Activated CD8-positive, alpha-beta memory T cell treated with anti-CD3 and anti-CD28 coated beads for 1 hour (primary cell): ENCODE measurements at places on chromosomes 5 and 9.

DNA sequence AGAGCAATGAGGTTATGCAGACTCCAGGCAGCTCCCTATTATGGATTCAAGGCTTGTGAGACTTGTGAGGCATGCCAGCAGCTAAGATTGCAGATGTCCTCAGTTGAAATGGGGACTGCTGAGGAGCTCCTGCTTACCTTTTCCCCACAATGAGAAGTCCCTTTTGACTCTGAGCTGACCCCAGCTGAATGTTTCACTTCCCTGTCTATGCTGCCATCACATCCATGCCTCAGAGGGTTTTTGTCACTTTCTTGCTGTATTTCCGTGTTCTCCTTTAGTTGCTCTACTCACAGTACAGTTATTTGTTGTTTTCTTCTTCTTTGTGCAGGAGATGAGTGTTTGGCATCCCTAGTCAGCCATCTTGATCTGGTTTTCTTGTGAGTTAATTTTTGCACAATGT is 18.8 kb upstream of the OR2S2 start:
- no peak for DNase-seq

DNA sequence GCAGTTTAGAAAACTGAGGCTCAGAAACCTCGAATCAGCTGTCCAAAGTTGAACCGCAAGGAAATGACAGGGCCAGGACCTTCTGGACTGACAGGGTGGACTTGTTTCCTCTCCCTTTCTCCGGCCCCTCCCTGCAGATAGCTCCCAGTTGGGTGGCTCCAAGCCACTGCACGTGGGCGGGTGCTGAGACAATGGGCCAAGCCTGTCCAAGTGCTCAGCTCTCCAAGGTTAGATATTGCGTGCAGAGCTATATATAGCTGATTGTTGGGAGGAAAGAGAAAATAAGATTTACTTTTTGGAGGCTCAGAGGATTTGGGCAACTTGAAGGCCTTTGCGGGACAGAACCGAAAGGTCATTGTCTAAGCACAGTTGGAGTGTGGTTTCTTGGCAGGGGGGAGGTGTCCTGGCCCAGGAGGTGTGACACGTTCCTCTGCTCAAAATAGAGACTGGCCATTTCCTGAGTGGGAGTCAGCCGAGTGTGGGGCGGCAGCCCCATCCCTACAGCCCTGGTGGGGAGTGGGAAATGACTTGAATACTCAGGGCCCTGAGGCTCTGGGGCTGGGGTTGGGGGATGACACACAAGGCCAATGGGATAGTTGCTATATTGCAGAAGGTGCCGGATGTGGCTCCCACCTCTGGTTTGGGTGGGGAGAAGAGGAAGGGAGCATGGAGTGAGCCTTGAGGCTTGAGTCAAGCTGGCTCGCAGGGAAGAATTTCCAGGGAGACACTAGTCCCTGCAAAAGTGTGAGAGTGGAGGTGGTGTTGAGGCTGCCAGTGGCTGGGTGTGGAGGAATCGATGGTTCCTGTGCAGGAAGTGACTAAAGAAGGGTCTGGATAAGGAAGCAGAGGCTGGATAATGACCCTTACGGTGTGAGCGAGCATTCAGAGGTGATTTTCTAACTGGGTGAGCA is 44.4 kb upstream of the SMAD5 start:
- DNase-seq: no peak

DNA sequence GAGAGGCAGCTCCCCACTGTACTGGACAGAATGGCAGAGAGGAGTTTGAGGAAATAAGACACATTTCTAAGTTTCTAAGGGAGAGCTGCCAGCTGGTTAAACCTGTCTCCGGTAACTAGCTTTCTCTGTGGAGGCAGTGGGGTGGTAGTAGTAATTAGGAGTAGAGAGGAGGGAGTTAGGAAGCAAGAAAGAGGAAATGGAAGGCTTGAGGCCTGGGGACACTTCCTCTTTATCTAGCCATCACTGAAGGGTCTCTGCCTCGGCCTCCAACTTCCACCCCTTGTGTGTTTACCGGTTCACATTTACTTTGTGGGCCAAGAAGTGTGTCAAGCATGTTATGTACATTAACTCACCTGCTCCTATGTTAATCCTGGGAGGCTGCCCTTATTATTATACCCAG is 462.2 kb upstream of the DMAC1 start:
- DNase-seq: no peak

DNA sequence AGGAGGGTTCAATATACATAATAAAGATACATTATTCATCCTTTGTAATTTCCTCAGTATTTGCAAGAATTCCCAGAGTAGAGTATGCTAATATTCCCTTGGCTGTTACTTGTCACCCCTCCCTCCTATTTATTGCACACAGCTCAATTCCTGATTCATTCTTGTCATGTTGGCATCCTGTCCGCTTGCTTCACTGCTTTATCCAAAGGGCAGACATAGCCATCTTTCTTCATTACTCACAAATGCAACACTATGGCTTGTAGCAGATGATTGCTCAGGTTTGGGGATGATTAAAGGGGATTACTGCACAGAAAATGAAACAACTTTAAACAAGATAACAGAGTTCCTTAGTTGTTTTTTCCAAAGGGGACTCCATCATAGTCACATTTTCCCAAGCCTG is 1.2 kb upstream of the IL33 start:
- DNase-seq: no peak

GRCh38 chr9:122846371-122846940 is 18.1 kb upstream of the PDCL start:
- no peak for DNase-seq

- no peak for DNase-seq
Observed at GRCh38 chr9:99327667-99328066, 105.6 kb downstream of the SEC61B start.

DNA sequence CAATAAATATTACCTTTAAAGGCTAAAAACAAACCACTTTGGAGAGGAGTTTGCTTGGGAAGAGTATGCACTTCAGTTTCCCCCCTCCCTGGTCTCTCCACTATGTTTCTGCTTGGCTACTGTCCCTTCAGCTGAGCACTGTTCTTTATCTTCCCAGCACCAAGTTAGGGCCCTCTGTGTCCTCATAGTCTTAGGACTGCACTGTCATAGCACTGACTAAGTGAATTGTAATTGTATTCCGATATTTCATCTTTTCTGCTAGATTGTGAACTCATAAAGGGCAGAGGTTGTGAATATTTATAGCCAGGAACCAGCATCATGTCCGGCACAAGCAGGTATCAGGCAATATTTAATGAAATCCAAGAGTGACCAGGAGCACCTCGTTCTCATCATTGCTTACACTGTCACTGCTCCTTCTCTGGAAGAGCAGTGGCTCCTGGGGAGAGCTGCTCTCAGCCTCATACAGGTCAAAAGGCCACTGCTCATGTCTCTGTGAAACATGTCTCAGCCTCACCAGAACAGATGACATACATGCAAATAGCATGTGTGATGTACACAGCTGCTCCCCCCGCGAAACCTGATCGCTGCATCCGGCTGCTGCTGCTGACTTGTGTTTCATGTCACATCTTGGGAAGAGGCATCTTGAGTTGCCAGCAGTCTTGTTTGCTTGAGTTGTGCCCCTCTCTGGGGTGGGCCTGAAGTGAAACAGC is 279.7 kb upstream of the MSX2 start:
- no peak for DNase-seq

DNA sequence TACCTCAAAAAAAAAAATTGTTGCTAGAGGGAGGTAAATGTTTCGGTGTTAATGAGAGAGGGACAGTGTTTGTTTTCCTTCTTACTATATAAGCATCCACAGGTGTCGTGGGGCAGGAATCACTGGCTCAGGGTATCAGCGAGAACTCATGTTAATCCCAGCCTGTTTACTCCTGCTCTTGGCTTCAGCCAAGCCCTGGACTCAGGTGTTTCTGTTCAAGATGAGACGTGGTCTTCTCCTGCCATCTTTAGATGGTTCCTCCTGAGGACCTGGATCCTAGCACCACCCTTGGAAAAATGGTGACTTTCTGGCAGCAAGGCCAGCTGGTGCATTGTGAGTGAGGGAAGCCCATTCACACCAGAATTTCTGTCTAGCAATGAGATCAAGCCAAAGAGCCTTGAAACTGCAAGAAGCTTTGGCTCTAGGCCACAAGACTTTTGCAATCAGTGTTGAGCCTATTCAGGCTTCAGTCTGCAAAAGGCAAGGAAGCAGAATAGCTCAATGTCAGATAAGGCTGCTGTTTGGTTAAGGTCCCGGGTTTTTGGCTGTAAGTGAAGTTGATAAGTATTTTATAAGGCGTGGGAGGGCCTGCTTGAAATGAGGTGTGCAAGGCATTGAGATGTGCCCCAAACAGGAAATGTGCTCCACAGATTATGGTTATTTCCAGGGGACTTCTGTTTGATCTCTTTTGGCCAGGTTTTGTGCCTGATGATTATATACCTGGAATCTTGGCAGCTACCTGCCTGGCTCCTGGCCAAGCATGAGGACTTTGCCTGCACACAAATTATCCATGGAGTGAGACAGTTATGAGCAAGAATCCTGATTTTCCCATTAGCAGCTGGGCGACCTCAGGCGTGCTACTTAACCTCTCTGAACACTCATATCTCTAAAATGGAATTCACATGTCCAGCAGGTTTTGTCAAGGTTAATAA is 99.8 kb downstream of the TENT4A start:
- no peak for DNase-seq

DNA sequence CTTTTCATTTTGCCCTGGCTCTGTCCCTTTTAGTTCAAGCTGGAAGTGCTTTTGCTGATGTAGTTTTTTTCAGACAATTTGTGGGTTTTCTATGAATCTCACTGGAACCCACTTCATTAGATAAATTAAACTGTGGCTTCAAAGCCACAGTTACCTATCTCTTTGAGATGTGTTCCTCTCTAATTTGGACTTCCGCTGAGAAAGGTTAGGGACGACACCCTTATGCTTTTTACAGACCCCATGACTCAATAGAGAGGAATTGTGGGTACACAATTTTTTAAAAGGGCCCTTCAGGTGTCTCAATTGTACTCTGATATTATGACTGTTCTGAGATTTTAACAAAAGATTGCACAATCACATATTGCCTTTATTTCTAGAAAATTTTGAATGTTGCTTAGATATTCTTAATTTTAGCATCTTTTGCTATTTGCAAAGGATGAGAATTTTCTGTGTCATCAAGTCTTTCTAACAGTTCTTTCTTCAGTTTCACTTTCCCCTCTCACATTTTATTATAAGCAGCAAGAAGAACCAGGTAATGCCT is 110.6 kb downstream of the GADD45G start:
- DNase-seq: no peak

DNA sequence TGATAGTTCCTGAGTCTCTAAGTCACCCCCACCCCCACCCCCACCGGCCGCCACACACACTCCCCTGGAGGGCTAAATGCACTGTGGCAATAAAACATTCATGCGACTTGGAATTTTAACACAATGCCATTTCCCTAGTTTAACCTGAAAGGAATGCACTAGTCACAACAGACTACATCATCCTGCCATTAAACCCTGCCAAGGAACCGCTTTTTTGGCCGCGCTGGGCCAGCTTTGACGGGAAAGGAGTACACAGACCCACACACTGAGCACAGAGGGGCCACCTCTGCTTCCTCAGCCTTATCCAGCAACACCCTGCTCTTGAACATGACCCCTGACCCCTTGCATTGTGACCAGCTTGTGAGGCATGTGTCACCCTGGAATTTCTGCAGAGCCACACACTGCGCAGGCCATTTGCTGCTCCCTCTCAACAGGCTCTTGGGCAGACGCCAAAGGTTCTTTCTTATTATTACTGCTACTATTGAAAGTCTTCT is 165.3 kb downstream of the BNC2 start:
- no peak for DNase-seq

GRCh38 chr5:24547132-24547531 is 97.6 kb downstream of the CDH10 start:
- DNase-seq: no peak

- no peak for DNase-seq
Observed at GRCh38 chr5:58322453-58322852, 137.4 kb downstream of the PLK2 start.

DNA sequence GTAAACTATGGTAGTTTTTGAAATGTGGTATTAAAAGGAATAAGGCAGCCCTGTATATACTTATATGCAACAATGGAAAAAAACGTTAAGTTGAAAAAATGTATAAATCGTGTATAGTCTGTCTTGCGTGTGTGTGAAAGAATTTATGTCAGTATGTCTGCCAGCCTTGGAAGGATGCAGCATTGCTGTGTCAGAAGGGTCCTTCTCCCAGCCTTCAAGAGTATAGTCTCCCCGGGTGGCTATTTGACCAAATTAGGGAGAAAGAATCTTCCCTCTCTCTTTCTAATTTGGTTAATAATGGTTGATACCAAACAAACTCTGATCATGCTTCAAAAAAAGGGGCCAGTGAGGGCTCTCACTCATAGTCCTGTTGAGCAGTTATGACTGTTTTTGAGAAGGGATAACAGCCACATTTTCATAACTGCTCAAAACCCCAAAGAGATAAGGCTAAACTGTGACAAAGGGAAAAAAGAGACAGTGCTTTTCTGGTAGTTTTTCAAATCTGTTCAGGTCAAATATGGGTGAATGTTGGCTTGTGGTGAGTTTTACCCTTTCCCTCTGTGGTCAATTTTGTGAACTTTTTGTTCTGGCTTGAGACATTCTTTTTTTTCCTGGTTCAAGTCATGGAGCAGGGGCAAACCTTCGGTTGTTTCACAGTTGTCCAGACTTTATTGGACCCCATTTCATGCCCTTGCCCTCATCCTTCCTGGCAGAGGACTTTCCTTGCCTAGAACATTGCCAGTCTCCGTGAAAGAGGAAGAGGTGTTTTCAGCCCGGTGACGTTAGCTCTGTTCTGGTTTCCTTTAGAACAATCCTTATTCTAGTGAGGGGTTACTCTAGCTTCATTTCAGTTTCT is 21.0 kb downstream of the SNX30 start:
- no peak for DNase-seq

GRCh38 chr5:73636408-73636807 is 10.4 kb downstream of the ARHGEF28 start:
- no peak for DNase-seq

- no peak for DNase-seq
Observed at GRCh38 chr9:114431770-114432169, 44.0 kb upstream of the AKNA start.

GRCh38 chr5:178432421-178433272 is 157.5 kb downstream of the COL23A1 start:
- DNase-seq: no peak

GRCh38 chr9:12819436-12820185 is 44.8 kb downstream of the LURAP1L start:
- no peak for DNase-seq

GRCh38 chr9:84264307-84265029 is 76.1 kb downstream of the SLC28A3 start:
- no peak for DNase-seq
